Stimulated activated CD8-positive, alpha-beta memory T cell treated with anti-CD3 and anti-CD28 coated beads, Interleukin-7, amount 100 ng/mL, for 1 hour (primary cell): ENCODE measurements at places on chromosomes 1 and 21.

GRCh38 chr1:63950023-63950422 lies 176.2 kb downstream of the ROR1 start:
- no peak for DNase-seq

DNA sequence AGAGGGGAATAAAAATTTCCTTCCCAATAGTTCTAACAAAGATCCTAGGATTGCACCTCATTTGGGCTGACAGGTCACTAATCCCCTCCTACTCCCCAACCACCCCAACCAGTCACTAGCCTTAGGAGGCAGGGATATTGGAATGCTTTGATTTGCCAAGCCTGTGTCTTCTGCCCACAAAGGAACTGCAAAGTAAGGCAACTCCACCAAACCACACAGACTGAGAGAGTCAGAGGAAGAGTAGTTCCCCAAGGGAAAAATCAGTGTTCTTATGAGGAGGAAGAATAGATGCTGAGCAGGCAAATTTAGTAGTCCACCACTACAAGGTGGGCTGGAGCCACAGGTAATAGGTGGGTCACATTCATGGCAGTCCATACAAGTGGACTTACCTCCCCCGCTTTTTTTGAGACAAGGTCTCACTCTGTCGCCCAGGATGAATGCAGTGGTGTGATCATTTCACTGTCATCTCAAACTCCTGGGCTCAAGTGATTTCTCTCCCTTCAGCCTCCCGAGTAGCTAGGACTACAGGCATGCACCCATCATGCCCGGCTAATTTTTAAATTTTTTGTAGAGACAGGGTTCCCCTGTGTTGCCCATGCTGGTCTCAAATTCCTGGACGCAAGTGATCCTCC lies 3.7 kb upstream of the TMEM39B start:
- DNase-seq: no peak

DNA sequence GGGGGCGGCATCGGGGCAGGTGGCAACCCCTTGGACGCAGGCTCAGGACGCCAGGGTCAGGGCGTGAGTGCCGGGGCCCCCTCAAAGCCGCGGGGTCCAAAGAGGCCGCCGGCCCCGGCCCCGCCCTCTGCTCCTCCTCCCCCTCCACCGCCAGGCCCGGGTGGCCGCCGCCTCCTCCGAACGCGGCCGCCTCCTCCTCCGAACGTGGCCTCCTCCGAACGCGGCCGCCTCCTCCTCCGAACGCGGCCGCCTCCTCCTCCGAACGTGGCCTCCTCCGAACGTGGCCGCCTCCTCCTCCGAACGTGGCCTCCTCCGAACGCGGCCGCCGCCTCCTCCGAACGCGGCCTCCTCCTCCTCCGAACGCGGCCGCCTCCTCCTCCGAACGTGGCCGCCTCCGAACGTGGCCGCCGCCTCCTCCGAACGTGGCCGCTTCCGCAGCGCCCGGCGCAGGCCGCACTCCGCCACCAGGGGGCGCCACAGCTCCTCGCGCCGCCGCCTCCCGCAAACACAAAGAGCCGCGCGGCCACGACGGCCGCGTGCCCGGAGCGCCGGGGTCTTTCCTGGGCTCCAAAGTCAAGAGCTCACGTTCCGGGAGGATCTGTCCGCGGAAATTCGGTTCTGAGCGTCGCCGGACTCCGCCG lies 19.3 kb upstream of the SAMD11 start:
- DNase-seq: peak; percentile 73

- no peak for DNase-seq
Measured at GRCh38 chr21:17466166-17466565, 46.7 kb upstream of the CXADR start.

DNA sequence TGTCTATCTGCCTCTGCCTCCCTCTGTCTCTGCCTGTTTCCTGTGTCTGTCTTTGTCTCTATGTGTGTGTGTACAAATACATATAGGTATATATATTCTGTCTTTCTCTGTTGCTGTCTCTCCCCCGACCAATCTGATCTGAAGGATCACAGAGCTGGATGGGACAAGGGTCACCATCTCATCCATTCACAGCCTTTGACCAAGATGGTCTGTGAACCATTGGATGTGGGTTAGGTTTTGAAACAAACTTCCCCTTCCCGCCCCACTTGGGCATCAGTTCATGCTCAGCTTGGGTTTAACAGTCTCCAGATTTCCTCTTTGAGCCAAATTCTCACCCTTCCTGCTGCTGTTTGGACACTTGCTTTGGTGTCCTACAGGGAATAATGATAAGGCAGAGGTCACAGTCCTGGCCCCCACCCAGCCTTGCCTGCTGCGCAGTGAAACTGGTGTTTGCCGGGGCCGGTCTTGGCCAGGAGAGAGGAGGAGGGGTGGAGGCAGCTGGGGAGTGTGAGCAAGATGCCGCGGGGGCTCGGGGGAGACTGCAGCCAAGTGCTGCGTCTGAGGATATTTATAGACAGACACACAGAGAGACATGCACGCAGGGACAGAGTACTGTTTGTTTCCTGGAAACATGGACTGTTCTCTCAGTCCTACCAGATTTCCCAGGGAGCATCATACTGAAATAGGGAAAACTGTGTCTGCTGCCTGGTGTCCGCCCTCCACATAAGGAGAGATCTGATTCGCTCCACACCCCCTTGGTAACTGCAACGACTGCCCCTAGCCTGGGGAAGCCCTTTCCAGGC lies 27.0 kb upstream of the BTG2 start:
- no peak for DNase-seq

DNA sequence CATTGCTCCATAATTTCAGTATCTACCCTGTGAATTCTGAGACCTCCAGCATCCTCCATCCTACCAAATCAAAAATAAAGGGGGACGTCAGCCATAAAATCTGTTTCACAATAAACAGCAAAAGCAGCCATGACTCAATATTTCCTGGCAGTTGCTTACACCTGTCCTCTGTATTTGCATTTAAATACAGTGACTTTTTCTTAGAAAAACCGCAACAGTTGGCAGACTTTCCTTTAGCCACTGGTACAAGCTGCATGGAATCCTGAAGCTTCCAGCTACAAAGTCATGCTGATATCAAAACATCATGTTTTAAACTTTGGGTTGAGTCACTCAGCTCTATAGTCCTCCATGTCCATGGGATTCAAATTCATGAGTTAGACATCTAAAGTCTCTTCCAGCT lies 278.0 kb upstream of the KAZN start:
- DNase-seq: no peak

DNA sequence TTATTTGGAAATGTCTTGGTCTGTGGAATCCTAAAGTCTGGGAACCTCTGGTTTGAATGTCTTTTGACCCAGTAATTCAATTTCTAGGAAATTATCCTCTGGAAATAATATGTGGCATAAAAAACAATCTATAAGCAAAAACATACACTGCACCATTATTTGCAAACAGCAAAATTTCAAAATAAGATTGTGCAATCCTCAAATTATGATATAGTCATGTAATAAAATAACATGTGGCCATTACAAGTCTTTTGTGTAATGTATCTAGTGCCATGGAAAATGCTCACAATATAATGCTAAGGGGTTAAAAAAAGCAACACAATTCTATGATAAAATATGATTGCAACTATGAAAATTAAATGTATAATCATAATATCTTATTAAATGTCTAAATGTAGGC lies 312.9 kb upstream of the RUNX1 start:
- DNase-seq: no peak

DNA sequence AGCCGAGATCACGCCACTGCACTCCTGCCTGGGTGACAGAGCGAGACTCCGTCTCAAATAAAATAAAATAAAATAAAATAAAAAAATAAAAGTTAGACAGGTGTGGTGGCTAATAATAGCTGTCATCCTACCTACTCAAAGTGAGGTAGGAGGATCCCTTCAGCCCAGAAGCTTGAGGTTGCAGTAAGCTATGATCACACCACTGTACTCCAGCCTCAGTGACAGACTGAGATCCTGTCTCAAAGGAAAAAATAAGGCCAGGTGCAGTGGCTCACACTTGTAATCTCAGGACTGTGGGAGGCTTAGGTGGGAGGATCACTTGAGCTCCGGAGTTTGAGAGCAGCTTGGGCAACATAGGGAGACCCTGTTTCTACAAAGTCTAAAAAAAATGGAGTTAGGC lies 18.0 kb downstream of the NOL9 start:
- DNase-seq: no peak

GRCh38 chr1:85576642-85577418 lies 3.7 kb upstream of the CCN1 start:
- DNase-seq: no peak

DNA sequence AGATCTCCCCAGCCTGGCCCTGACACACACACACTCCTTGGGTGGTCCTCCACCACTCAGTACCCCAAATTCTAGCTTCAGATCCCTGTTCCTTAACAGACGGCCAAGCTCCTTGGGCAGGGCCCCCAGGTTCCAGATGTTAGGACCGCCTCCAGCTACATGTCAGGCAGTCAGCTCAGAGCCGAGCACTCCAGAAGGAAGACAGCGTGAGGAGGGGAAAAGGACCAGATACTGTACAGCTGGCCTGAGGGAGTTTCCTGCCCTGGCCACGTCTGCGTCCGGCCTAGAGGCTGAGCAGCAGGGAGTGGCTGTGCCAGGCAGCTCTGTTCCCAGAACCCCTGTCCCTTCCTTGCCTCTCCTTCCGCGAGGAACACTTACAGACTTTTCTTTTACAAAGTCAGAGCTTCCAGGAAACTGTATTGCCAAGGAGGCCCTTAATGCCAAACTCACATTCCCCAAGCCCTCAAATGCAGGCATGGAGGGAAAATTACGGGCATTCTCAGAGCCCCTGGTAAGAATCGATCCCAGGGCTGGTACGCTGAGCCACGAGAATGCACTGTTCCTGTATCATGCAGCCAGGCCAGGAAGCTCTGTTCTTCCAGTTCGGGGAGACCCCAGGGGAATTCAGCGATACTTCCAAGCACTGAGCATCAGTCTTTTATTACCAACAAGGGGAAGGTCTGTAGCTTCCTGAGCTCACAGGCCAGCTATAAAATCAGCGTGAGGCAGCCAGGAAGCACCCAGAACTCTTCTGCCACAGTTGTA lies 45.2 kb upstream of the CNTN2 start:
- no peak for DNase-seq

GRCh38 chr1:226201029-226201593 lies 14.6 kb upstream of the ACBD3 start:
- DNase-seq: no peak

GRCh38 chr1:41152622-41153044 lies 89.5 kb downstream of the SCMH1 start:
- DNase-seq: no peak

DNA sequence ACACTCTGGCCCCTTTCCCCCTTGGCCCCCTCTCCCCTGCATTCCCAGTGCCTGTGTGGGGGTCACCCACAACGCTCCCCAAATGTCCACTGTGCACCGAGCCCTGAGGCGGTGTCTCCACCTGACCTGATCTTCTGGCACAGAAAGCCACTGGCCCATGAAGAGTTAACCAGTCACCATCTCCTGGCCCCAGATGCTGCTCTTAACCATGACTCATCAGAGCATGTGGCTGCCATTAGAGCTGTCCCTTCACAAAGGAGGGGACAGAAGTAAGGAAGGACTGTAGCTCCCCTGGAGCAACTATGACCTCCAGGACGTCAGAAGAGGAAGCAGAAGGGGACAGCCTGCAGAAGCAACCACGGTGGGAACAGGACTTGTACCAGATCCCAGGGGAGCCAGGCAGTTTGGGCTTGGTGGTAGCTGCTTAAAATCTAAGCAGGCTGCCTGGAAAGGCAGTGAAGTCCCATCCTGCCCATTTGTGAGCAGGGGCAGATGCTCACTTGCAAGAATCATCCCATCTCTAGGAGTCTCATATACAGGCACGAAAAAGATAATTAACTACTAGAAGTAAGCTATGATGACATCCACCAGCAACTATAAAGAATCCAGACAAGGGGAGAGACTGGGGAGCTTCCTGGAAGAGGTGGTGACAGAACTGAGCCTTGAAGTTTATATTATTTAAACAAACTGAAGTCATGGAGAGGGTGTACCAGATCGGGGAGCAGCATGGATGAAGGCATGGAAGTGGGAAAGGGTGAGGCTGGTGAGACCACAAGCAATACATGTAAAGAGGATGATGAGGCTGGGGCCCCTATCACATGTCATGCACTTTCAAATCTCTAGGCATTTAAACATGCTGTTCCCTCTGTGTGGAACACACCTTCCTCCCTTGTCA lies 1.1 kb upstream of the TTC39A start:
- no peak for DNase-seq

DNA sequence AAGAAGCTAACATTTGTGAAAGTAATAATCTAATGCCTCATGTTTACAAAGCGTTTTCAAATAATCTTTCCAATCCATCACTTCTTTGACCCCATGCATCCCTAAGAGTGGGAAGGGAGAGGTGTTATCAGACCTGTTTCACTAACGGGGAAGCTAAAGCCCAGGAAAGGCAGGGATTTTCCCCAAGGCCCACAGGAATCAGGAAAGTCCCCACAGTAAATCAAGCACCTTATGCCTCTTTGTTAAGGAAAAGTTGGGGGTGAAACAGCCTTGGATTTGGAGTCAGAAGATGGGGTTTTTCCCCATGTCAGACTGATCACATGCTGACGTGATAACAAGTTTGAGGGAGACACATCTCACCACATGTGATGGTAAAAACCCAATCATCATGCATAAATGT lies 20.0 kb upstream of the ANGPTL7 start:
- DNase-seq: no peak

- no peak for DNase-seq
Measured at GRCh38 chr21:16993416-16994038, 519.3 kb upstream of the CXADR start.

- DNase-seq: no peak
Measured at GRCh38 chr1:66489972-66490601, 43.9 kb upstream of the SGIP1 start.

- DNase-seq: no peak
Measured at GRCh38 chr1:3770047-3770765, 2.3 kb upstream of the SMIM1 start.

DNA sequence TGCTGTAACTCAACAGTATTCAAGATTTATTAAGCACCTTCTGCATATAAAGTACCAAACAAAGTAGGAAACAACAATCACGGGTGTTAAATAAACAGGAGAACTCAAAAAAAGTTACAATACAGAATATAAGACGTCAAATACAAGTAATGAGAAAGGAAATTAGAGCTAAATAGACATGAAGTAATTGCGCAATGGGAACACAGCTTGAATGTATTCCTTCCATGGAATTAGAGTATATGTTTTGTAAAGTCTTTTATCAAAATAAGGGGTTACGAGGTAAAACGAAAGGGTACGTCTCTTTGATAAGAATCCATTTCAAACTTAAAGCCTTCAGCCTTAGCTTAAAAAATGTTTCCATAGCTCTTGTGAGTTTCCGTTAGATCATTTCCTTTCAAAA lies 109.1 kb downstream of the SPATA6 start:
- DNase-seq: no peak

DNA sequence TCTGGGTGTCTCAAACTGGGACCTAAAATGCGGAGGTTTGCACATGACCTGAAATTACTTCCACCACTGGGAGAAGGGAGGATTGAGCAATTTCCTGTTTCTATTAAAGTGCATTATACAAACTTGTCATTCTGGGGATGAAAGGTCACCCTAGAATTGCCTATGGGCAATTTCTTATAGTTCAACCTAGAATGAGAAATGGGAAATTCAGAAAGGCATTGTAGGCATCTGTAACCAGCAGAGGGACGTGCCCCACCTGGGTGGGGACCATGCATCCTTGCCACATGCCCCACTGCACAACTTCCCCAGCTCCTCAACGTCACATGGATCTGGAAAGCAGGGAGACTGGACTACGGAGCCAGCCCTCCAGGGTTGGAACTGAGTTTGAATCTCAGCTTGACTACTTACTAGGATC lies 47.0 kb downstream of the MRPL39 start:
- DNase-seq: no peak
